ENCODE measurements at places on chromosomes 3 and 15. TPM values are rescaled to one million over a fixed set of nuclear protein-coding genes. Genes with fewer than 3 reads are reported as not detected.

DNA sequence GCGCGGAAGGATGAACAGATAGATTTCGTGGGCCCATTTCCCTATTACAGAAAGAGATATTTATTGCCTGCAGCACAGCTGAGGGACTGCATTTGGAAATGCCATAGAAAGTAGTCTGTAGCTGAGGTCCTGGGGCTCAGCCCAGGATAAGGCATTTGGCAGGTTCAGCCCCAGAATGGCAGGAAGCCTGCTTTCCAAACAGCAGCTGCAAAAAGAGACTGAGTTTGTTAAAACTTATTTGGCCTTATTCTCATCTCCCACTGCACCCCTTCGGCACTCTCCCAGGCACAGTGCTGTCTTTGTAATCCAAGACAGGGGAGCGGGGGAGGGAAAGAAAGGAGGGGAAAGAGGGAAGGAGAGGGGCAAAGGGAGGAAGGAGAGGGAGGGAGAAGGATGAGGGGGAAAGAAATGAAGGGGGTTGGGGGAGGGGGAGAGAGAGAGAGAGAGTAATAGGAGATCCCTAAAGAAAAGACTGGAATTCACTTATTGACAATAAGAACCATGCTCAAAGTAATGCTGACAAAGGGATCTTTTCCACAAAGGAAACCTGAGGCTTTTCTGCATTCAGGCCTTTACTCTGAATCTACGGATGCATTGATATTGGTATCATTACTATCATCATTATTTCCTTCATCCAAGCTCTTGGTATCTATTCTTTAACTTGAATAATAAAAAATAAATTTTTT, 94.0 kb upstream of the LRRN1 start:
- no peak overlapping the region for H3K4me3 ChIP-seq
- no peaks in the 10 kb centered on the region for H3K27me3 ChIP-seq
- no peak overlapping the region for H3K27ac ChIP-seq

Gene PRSS50
- 0.92 TPM for polyA plus RNA-seq

GRCh38 chr3:23183731-23184130, 19.4 kb upstream of the UBE2E2 start:
- no peak overlapping the region for H3K27ac ChIP-seq
- H3K4me3 ChIP-seq = no peak overlapping the region
- H3K4me1 ChIP-seq = no peaks in the 10 kb centered on the region
- no peaks in the 10 kb centered on the region for H3K36me3 ChIP-seq

DNA sequence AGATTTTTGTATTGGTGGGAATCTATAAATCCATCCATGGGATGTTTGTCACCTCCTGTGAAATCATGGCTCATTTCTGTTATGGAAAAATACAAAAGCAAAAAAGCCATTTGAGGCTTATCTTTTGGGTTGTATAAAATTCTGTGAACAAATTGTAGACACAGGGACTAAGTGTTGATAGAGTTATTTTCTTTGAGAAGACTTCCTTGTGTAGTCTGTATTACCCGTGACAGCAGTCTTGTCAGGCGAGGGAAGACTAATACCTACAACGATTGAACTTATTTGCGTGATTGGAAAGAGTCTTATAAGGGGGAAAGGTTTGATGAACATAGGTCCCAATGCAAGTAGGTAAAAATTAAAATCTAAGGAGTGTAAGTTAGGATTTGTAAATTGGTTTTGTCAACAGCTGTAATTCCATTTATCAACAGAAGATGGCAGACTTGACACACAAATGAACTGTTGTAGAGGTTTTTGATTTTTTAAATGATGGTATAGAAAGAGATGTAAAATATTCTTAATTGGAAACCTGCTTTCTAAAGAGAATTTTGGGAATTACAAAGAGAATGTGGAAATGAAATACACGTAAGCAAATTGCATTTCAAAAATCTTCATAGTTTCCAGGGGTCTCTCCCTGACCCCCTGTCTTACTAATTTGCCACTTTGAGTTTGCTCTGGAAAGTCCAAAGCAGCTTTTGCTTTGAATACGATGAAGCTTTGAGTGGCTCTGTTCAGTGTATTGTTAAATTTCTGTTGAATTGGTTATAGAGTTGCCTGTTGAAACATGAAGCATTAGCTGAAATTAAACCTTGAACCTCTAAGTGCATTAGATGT, 33.2 kb downstream of the SLC25A26 start:
- no peaks in the 10 kb centered on the region for H3K27me3 ChIP-seq
- H3K4me1 ChIP-seq = no peaks in the 10 kb centered on the region
- no peak overlapping the region for H3K27ac ChIP-seq
- no peak for DNase-seq
- H3K4me3 ChIP-seq = no peak overlapping the region

DNA sequence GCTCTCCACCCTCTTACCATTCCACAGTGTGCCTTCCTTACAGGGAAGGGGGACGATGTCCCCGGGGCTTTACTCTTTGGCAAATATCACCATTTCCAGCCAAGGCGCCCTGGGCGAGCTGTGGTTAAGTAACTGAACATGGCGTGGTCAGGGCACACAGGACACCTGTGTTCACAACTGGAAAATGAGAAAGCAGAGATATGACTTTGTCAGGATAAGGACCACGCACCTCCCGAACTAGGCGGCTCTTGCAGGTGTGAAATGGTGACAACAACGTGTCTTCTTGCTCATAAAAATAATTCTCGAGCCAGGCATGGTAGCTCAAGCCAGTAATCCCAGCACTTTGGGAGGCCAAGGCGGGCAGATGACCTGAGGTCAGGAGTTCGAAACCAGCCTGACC, 154.8 kb downstream of the LRRC28 start:
- H3K4me3 ChIP-seq = no peak overlapping the region
- H3K27ac ChIP-seq = no peak overlapping the region
- no peaks in the 10 kb centered on the region for H3K27me3 ChIP-seq
- no peaks in the 10 kb centered on the region for H3K36me3 ChIP-seq
- no peak for DNase-seq

- H3K36me3 ChIP-seq = no peaks in the 10 kb centered on the region
- DNase-seq = no peak
- H3K4me1 ChIP-seq = no peaks in the 10 kb centered on the region
- H3K4me3 ChIP-seq = no peak overlapping the region
Observed at GRCh38 chr3:87270908-87271700, 5.3 kb downstream of the POU1F1 start.

DNA sequence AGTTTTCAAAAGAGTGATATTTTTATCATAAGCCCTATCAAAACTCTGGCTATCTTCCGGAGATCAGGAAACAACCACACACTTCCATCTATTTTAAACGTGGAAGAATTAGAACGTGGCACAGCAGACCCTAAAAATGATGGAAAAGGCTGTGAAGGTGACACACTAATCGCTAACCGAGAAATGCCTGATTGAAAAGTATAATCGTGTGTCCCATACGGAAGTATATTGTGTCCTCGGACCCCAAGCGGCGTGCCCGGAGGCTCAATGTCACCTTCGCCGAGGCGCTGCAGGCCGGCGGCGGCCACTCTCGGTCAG, 642 bp downstream of the COX5A start:
- H3K4me1 ChIP-seq = peaks cover 13% of the 10 kb centered on the region
- peak overlapping the region; percentile 91 for H3K27ac ChIP-seq
- peak overlapping the region; percentile 100 for H3K4me3 ChIP-seq
- no peaks in the 10 kb centered on the region for H3K27me3 ChIP-seq

Gene POPDC2
- polyA plus RNA-seq = 8.0 TPM

All from testis (tissue), 5 donors.